ENCODE measurements at places on chromosomes 1 and 21. TPM values are rescaled to one million over a fixed set of nuclear protein-coding genes. Genes with fewer than 3 reads are reported as not detected.
A peak's percentile ranks its signal among the peaks of the same experiment; 100 is the strongest.

DNA sequence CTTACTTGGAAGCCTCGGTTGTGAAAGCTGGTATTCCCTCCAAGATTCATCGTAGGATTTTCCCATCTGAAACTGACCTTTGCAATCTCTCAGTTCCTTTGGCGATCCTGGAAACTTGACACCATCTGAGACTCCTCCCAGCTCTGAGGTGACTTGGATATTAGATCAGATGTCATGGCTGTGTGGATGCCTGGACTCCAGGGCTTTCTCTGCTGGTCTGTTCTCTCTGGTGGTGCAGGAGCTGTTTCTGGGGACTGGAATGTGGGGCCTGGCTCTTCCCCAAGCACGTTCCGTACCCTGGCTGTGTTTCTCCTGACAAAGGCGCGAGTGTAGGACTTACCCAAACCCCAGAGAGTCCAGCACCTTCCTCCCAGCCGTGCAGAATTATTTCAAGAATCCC is 252.2 kb downstream of the RPS6KC1 start:
- DNase-seq: peak; percentile 33

DNA sequence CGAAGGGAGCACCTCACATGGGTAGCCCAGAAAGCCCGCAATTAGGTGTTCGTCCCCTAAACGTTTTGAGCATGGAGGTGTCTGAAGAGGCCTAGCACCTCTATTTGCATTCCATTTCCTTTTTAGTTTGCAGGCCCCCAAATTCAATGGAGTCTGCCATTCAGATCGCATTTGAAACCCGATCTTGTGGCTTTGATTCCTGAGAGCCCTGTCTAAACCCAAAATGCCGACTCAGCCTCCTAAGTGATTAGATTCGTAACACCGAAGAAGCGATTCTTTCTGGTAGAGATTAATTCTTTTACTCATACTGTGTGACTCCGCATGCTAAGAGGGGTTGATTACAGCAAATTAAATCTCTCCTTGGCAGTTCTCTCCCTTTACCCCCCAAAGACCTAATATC is 415.2 kb upstream of the KAZN start:
- no peak for DNase-seq

GRCh38 chr1:28510273-28510969 is 4.6 kb downstream of the RCC1 start:
- no peak for DNase-seq

KLHDC9 gene
- 4.5 TPM for polyA plus RNA-seq

DNA sequence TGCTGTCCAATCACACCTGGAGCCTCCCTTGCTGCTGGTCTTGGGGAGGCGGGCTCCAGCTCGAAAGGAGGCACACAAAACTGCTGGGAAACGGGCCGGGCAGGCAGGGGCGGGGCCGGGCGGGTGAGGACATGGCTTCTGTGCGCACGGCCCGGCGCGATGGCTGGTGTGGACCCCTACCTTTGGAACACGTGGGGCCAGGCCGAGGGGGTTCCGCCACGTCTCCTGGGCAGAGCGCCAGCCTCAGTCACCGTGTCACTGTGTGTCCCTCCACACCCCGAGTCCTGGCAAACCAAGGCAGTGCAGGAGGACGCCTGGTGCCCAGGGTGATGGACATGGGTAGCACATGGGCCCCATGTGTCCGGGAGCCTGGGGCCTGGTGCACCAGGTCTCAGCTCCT is 42.0 kb upstream of the ADARB1 start:
- DNase-seq: peak; percentile 7

All from hepatocyte (in vitro differentiated cells).